ENCODE measurements at places on chromosomes 5 and 9.

DNA sequence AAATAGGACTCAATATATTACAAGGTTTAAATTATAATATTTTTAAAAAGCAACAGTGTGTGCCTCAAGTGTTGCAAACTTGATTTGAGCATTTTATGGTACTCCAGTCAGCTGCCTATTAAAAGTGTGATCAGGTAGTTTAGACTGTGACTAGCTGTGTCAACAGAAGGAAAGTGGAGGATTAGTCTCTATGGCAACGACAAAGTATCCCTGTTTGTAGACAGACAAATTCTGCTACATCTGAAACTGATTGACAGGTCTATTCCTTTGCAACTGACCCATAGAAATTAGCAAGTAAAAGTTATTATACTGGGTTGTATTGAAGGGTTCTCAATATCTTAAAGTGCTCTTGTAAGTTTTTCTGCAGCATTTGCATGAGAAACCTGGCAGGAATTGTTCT, 249.8 kb upstream of the ARRDC3 start:
- DNase-seq: no peak

DNA sequence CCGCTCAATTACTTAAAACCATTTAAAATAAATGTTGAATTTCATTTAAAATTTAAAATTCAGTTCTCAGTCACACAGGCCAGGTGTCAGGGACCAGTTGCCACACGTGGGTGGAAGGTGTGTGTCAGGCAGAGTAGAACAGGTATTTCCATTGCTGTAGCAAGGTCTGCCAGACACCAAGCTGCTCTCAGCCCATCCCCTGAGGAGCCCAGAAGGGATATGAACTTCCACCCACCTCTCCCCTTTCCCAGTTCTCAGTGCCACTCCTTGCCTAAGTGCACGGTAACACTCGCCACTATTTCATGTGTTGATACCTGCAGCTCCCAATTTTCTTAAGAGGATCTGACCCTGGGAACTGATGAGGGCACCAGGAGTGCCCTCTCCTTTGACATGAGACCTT, 12.7 kb downstream of the SYK start:
- DNase-seq: no peak

- no peak for DNase-seq
Measured at GRCh38 chr9:131237291-131237690, 39.0 kb downstream of the FAM78A start.

- DNase-seq: peak; percentile 27
Measured at GRCh38 chr9:133252301-133253020, 22.5 kb downstream of the ABO start.

All from CD4-positive, alpha-beta T cell treated with Interleukin-15 for 1 hour (primary cell).